ENCODE measurements at places on chromosomes 4 and X. TPM values are rescaled to one million over a fixed set of nuclear protein-coding genes. Genes with fewer than 3 reads are reported as not detected.

Gene MTMR8
- total RNA-seq, result 0.11 TPM

Gene IQSEC2
- 5.1 TPM for total RNA-seq

Gene RRH
- 0.22 TPM for total RNA-seq

Gene NALF2
- not detected for total RNA-seq

Gene SHROOM3
- 4.2 TPM for total RNA-seq

Gene CXCL1
- 2.9 TPM for total RNA-seq

Gene ENPEP
- total RNA-seq, result 0.12 TPM

Gene MAGEC1
- total RNA-seq, result not detected

Gene TMSB15C
- 6.2 TPM for total RNA-seq

Gene PHKA1
- total RNA-seq, result 10.1 TPM

Gene MAGEA2
- not detected for total RNA-seq

Gene DOK7
- total RNA-seq, result not detected

Gene GLRA3
- total RNA-seq, result under 0.01 TPM

Gene RBMXL3
- total RNA-seq, result not detected

Gene SPATA18
- 4.4 TPM for total RNA-seq

Gene FHL1
- total RNA-seq, result 106 TPM

Gene SULT1E1
- total RNA-seq, result 0.33 TPM

Gene CT45A3
- not detected for total RNA-seq

All from uterine smooth muscle cell (primary cell).